ENCODE measurements at places on chromosomes 1 and 21.

DNA sequence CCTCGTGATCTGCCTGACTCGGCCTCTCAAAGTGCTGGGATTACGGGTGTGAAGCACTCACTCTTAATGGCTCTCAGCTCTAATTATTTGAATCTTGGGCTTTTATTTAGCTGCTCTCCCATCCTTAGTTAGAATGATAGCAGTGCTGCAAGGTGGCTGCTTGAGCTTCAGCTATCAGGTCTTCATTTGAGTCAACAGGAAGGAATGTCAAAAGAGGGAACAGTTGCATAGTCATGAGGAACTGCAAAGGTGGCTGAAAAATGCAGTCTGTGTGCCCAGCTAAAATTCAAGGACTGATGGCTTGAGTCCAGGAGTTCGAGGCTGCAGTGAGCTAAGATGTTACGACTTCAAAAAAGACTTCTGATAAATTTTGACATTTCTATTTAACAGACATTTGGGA is 55.6 kb downstream of the UCK2 start:
- DNase-seq = no peak

DNA sequence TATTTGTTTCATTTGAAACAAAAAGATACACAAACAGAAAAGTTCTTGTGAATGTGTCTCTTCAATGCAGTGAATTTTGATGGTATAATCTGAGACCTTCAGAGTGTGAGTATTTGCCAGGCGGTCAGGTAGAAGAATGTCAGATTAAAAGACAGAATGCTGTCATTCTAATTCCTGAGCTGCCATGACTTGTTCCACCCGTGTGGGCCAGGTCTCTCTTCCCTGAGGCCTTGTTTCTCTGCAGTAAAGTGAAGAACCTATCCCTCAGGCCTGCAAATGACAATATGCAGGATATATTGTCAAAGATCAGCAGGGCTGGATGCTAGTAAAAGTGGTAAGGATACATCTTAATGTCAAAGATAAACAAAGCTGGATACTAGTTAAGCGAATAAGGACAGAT is 111.4 kb downstream of the ZP4 start:
- no peak for DNase-seq

GRCh38 chr1:160641323-160642280 is 5.2 kb downstream of the SLAMF1 start:
- no peak for DNase-seq

DNA sequence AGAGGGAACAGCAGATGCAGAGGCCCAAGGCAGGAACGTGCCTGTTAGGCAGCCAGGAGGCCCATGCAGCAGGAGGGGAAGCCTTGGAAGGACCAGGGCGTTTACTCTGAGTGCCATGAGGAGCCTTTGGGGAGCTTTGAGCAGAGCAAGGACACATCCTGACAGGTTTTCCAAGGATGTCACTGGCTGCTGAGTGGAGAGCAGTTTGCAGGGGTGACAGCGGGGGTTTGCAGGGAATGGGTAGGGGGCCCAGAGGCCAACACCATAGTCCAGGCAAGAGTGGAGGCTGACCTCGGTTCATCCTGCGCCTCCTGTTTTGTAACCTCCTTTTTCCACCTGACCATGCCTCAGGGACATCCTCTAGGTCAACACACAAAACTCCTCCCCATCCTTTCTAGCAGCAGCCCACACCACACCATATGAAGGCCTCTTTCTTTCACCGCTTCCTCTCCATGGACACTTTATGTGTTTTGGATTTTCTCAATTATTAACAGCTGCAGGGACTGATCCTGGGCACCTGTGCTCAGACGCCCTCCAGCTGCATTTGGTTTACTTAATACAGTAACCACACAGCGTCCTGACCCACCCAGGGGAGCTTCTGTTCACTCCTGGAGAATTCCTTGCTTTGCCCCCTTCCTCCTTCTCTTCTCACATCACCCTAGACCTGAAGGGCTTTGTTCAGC is 528.5 kb downstream of the MATN1 start:
- no peak for DNase-seq

GRCh38 chr1:156936721-156937220 is 16.3 kb downstream of the LRRC71 start:
- DNase-seq = no peak

GRCh38 chr1:203907901-203908300 is 46.5 kb downstream of the SNRPE start:
- DNase-seq = no peak

- no peak for DNase-seq
These were observed 2.5 kb upstream of the COG2 start for GRCh38 chr1:230639714-230640209.

GRCh38 chr1:39106801-39107327 is 80.7 kb downstream of the NDUFS5 start:
- DNase-seq = no peak

GRCh38 chr1:56566994-56567393 is 12.4 kb downstream of the PLPP3 start:
- no peak for DNase-seq

- DNase-seq = no peak
These were observed 33.7 kb upstream of the IL6R start for GRCh38 chr1:154371436-154371835.

- no peak for DNase-seq
These were observed 78.7 kb downstream of the DHRS3 start for GRCh38 chr1:12539320-12539704.

- no peak for DNase-seq
These were observed 130.7 kb upstream of the BMP8A start for GRCh38 chr1:39360731-39361130.
